Stimulated activated CD8-positive, alpha-beta memory T cell treated with anti-CD3 and anti-CD28 coated beads, Interleukin-7, amount 100 ng/mL, for 1 hour (primary cell): ENCODE measurements at places on chromosomes 5 and 9.

DNA sequence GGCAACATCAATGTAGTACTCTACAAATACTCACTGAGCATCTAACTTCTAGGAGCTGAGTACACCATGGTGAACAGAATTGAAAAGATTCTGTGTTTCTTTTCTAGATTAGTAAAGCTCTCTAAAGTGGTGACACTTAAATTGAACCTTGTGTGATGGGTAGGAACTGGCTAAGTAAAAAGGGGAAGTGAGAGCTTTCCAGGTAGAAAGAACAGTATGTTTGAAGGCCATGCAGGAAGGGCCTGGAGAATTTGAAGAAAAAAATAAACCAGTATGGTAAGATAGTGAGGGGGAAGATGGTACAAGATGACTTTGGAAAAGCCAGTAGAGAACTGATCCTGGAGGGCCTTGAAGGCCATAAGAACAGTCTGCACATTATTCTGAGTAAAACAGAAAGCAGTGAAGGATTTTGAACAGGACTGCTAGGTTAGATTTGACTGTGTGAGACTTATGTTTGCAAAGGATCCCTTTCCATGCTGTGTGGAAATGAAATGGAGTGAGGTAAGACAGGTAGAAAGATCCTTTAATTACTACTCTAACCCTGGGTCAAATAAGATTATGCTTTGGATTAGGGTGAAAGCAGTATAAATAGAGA, 46.7 kb upstream of the UBQLN1 start:
- no peak for DNase-seq

GRCh38 chr9:112810696-112811490, 60.3 kb downstream of the SNX30 start:
- DNase-seq: no peak

- DNase-seq: no peak
Observed at GRCh38 chr5:17185349-17185748, 32.1 kb upstream of the BASP1 start.

GRCh38 chr5:84729326-84729725, 344.6 kb upstream of the EDIL3 start:
- no peak for DNase-seq

DNA sequence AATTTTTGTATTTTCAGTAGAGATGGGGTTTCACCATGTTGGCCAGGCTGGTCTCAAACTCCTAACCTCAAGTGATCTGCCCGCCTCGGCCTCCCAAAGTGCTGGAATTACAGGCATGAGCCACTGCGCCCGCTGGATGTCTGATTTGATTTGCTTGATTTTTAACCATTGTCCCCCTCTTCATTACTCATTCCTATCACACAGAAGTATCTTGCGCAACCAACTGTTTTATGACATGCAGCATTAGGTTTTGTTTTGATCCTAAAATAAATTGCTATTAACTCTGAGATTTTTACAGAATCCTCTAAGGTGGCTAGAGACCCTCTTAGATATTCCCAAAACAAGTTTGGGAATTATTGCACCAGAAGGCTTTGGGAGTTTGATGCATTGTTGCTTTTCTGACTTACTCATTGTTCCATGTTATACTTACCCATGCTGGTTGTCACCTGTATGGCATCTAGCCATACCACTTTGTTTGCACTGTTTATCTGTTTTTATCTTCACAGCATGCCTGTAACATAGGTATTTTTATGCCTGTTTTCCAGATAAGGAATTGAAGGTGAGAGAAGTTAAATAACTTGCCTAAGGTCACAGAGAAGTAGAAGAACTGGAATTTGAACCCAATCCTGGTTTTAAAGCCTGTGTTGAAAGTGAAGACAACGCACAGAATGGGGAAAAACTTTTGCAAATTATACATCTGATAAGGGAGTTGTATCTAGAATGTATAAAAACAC, 35.9 kb upstream of the PWWP2A start:
- no peak for DNase-seq

GRCh38 chr5:61159070-61159469, 3.2 kb downstream of the SMIM15 start:
- no peak for DNase-seq

- no peak for DNase-seq
Observed at GRCh38 chr5:148682058-148683026, 28.0 kb upstream of the HTR4 start.
